ENCODE measurements at places on chromosomes 1 and 21.

GRCh38 chr1:12501661-12502060 lies 116.3 kb downstream of the DHRS3 start:
- DNase-seq = no peak

GRCh38 chr1:162421258-162422164 lies 9.6 kb upstream of the SH2D1B start:
- no peak for DNase-seq

- DNase-seq = no peak
Observed at GRCh38 chr1:3221112-3222041, 152.4 kb downstream of the PRDM16 start.

- DNase-seq = no peak
Observed at GRCh38 chr1:13593511-13594131, 10.0 kb downstream of the PDPN start.

DNA sequence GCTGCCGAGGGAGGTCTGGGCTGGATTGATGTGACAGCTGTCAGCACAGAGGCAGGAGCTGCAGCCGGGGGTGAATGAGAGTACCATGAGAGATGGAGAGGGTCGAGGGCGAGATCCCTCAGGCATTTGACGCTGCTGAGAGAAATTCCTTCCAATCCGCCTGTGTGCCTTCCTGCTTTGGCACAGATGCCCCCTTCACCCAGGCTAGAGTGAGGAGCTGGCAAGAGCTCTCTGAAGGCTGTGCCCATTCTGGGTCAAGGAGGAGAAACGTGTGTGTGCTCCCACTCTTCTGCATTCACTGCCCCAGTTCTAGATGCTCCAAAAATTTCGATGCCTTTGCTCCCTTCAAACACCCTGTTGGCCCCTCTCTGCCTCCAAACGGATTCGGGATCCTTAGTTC lies 4.8 kb downstream of the ARTN start:
- DNase-seq = no peak

GRCh38 chr1:233368789-233369130 lies 41.2 kb downstream of the MAP3K21 start:
- DNase-seq = no peak

- no peak for DNase-seq
Observed at GRCh38 chr1:214401666-214402065, 120.7 kb downstream of the SMYD2 start.

DNA sequence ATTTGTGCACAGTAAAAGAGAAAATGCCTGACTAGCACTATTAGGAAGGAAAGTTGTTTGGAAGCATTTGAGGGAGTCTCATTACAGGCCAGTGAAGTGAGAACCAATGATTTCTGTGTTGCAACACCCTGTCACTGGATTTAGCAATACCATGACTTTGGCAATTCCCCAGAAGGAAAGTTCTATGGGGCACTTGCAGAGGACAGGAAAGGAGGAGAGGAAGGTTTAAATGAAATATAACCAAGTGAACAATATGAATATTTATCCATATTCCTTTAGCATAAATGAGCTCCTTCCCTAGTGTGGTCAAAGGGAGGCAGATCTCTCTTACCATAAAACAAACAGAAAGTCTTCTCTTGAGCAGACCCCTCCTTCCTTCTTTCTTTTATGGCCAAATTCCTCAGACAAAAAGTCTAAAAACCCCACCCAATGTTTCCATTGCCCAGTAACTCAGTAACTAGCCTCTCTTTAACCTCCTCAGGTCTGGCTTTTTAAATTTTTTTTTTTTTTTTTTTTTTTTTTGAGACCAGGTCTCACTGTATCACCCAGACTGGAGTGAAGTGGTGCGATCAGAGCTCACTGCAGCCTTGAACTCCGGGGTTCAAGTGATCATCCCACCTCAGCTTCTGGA lies 5.5 kb downstream of the TLR5 start:
- no peak for DNase-seq

DNA sequence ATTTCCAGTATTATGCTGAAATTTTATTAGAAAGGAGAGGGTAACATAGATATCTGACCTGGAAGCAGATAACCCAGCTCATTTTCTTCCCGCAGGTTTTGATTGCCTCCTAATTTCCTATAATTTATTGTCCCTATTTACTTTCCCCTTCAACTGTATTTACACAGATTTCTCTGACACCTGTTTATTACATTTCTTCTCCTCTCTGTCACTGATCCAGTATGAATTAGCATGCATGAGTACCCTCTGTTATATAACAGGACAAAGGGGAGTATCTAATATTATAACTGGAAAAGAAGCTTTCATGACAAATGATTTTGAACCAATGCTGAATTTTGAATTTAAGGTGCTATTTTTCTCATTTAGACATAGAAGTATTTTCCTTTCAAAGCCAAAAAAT lies 37.4 kb downstream of the DENND1B start:
- DNase-seq = no peak

GRCh38 chr1:172425339-172425738 lies 4.9 kb downstream of the C1orf105 start:
- no peak for DNase-seq

- no peak for DNase-seq
Observed at GRCh38 chr1:223667484-223668182, 2.1 kb upstream of the CAPN8 start.

- no peak for DNase-seq
Observed at GRCh38 chr1:81032374-81032773, 768.4 kb upstream of the ADGRL2 start.

- no peak for DNase-seq
Observed at GRCh38 chr1:178036090-178036489, 57.8 kb upstream of the RASAL2 start.

- no peak for DNase-seq
Observed at GRCh38 chr1:82441402-82441801, 640.7 kb downstream of the ADGRL2 start.

GRCh38 chr1:116352349-116352813 lies 20.7 kb upstream of the ATP1A1 start:
- no peak for DNase-seq

- DNase-seq = no peak
Observed at GRCh38 chr1:186187601-186188000, 187.5 kb downstream of the TPR start.

- DNase-seq = no peak
Observed at GRCh38 chr1:52850951-52851350, 8.4 kb downstream of the ZYG11A start.

- DNase-seq = no peak
Observed at GRCh38 chr21:38082936-38083485, 166.8 kb upstream of the KCNJ6 start.

DNA sequence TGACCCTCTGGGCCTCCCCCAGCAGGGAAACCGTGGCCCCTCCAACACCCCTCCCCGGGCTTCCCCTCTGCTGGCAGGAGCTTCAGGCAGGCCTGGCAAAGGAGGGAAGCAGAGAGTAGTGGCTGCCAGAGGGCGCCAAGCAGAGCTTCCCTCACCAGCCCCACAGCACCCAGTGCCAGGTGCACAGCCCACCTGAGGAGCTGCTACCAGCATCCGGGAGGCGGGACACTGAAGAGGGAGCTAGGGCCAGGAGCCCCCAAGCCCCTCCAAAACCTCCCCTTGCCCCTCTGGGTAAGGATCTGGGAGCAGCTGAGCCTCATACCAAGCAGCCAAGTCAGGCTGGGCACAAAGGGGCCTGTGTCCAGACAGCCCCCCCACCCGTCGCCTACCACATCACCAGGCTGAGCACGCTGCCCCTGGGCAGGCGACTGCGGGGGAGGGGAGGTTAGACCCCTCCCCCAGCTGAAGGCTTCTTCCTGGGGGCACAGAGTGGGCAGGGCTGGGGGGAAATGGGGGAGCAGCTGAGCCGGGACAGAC lies 19.6 kb downstream of the CCDC24 start:
- no peak for DNase-seq

DNA sequence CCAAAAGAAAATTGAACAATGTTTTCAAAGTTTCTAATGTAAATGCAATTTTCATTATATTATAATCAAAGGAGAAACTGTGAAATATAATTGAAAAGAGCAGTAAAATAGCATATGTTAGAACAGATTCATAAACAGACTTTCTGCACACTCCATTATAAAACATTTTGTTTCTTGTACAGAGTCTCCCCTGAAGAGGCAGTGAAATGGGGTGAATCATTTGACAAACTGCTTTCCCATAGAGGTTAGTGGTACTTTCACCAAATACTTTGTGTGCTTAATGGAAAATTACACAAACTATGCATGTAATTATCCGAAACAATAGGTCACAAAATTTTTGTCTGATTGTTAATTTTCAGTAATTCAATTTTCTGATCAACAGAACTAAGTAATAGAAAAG lies 1.9 kb downstream of the RGS18 start:
- no peak for DNase-seq

All from T-cell (primary cell).